Breast epithelium (tissue), 4 donors: ENCODE measurements at places on chromosomes 6 and 20.

DNA sequence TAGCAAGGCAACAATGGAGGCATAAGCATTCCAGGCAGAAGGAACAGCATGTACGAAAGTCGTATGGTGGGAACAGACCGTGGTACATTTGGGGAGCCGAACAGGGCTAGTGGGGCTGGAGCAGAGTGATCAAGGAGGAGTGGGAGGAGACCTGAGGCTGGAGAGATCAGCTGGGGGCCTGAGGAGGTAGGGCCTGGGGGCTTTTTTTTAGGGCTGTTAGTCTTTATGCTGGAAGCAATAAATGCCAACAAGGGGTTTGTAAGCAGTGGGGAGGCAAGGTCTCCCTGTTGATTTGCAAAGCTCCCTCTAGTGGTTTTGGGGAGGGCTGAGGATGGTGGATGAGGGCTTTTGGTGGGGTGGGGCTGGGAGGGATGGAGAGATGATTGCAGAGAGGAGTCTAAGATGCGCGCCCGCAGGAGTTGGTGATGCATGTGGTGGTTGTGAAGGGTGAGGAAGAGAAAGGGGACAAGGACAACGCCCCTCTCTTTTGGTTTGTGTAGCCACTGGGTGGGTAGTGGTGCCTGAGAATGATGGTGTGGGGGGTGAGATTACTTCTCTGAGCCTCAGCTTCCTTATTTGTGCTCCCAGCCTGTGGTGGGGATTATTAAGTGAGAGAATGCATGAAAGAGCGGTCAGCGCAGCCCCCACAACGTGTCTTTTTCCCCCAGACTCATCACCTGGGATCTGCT is 74.1 kb upstream of the TOX2 start:
- no peak for DNase-seq

- DNase-seq = no peak
Measured at GRCh38 chr20:32052090-32052777, at the start of gene HCK. HCK (plus strand) TSS chr20:32052242.

- no peak for DNase-seq
Measured at GRCh38 chr20:49792006-49792405, 20.6 kb upstream of the SLC9A8 start.

DNA sequence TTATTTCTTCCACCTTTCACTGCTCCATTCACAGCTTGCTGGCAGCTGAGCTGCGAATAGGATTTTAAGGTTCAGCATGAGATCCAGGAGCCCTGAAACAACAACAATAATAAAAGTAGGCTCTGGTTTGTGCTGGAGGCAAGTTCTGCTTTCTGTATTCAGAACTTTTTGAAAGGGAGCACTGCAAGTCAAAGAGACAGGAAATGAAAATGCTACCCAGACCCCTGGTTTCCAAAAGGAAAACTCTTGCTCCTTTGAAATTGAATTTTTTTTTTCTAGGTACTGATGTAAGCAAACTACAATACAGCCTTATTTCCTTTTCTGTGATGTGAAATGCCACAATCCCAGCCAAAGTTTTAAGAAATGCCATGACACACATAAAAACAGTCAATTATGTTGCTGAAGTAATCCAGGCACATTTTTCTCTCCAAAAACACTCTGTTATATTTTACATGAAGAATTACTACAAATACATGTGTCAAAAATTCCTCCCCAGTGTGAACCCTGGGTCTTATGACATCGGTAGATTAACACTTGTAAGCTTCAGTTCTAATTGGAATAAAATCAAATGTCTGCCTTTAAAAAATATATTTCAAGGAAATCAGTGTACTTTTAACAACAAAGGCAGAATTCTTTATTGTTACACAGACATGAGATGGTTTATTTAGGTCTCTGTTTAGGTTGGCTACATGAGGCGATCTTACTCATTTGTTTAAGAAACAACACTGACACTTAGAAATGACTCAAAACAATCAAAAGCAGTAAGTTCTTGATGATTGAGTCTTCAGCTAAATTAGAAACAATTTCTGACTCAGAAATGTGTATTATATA is 656.7 kb downstream of the EPHA7 start:
- no peak for DNase-seq
